HuH-7 (cell line): ENCODE measurements at places on chromosomes 4 and X.

DNA sequence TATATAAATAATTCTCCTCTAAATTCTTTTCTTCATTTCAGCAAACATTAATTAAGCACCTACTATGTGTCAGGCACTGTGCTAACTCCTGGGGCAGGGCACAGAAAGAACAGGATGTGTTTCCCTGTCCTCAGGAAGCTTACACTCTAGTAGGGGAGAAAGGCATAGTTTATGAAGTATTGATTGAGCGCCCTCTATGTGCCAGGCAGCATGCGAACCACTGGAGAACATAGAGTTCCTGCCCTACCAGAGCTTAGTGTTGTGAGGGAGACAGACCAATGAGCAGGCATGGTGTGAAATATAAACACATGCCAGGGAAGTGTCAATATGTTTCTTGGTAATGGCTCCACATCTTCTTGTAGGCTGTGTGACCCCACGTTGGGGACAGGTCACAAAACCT lies 3.7 kb downstream of the ADGRG4 start:
- no peak for DNase-seq

GRCh38 chrX:41558531-41558930 lies 111.4 kb downstream of the NYX start:
- no peak for DNase-seq

GRCh38 chr4:107213880-107214279 lies 177.8 kb upstream of the DKK2 start:
- DNase-seq: no peak

GRCh38 chr4:164571593-164572390 lies 182.1 kb upstream of the SMIM31 start:
- no peak for DNase-seq

GRCh38 chr4:149884046-149884445 lies 68.4 kb upstream of the IQCM start:
- no peak for DNase-seq

- peak; percentile 79 for DNase-seq
Measured at GRCh38 chr4:41281038-41281634, 24.4 kb downstream of the UCHL1 start.

- DNase-seq: no peak
Measured at GRCh38 chr4:109600431-109600830, 40.4 kb downstream of the MCUB start.
